ENCODE measurements at places on chromosomes 7 and 10.

GRCh38 chr10:126205486-126206205, 182.6 kb downstream of the ADAM12 start:
- DNase-seq = no peak

- DNase-seq = no peak
Measured at GRCh38 chr10:72509206-72509799, 116.6 kb downstream of the MICU1 start.

- DNase-seq = no peak
Measured at GRCh38 chr7:78363866-78364265, 565.3 kb downstream of the PHTF2 start.

- no peak for DNase-seq
Measured at GRCh38 chr7:159142199-159142598, 2.5 kb downstream of the VIPR2 start.

DNA sequence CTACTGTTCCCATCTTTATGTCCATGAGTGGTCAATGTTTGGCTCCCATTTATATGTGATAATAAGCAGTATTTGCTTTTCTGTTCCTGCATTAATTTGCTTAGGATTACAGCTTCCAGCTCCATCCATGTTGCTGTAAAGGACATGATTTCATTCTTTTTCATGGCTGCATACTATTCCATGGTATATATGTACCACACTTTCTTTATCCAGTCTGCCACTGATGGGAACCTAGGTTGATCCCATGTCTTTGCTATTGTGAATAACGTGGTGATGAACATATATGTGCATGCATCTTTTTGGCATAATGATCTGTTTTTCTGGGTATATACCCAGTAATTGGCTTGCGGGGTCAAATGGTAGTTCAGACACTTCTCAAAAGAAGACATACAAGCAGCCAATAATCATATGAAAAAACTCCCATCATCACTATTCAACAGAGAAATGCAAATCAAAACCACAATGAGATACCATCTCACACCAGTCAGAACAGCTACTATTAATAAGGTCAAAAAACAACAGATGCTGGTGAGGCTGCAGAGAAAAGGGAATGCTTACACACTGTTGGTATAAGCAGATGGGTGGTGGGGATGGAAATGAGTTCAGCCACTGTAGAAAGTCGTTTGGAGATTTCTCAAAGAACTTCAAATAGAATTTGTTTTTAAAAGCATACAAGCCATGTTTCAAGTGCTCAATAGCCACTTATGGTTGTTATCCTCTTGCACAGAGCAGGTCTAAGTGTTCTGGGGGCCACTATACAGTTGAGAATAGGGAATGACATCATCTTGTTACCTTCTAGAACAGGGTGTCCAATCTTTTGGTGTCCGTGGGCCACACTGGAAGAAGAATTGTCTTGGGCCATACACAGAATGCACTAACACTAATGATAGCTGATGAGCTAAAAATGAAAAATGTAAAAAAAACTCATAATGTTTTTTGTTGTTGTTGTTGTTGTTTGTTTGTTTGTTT, 23.2 kb upstream of the SDK1 start:
- no peak for DNase-seq

- no peak for DNase-seq
Measured at GRCh38 chr10:34528320-34528719, 286.8 kb downstream of the PARD3 start.

DNA sequence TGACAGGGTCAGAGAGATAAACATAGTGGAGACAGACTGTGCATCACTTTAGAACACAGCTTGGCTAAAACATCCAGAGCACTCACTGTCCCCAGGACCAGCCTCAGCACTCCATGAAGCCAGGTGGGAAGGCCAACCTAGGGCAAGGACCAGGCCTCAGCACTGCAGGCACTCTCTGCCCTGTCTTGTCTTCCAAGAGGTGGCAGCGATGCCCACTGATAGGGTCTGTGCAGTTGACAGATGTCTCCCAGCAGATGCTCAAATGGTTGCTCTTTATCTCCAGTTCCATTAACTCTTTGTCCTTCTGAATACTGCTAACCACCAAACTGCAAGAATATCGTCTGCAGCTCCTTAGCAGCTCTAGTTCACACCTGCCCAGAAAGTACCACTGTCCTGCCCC, 9.1 kb downstream of the DDX56 start:
- no peak for DNase-seq

DNA sequence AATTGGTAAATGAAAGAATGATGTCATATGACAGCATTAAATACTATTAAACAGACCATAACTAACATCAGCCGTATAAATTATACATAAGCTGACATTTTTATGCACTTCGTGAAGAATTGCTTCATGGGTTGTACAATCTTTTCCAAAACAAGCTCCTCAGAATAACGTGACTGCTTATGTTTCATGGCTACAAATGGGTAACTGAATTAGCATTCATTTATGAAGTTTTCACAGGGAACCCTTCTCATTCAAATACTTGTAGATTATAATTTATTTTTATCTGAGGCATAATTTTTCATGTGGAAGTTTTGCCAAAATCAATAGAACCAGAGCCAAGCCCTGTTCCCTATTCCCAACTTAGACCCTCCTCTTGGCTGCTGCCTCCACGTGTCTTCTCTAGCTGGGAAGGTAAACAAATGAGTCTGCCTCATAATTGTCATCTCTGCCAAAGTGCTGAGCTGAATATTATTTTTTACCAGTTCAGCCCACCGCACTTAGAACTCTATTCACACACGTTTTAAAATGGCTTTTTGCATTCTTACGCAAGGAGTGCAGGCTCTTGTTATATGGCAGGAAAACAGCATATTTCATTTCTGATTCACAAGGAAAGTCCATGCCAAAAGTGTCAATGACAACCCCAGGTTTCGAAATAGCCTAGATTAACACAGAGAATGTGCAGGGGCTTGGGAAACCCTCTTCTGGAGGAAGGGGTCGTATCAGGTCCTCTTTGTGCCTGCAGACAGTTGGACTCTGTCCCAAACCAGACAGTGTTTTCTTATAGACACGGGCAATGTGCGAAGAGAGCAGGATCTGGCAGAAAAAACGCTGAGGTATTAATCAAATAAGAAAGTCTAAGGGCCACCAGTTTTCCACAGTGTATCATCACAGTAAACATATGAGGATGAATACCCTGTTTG, 370.7 kb upstream of the MGMT start:
- DNase-seq = peak; percentile 90

GRCh38 chr7:94417901-94418300, 23.2 kb downstream of the COL1A2 start:
- DNase-seq = peak; percentile 71

DNA sequence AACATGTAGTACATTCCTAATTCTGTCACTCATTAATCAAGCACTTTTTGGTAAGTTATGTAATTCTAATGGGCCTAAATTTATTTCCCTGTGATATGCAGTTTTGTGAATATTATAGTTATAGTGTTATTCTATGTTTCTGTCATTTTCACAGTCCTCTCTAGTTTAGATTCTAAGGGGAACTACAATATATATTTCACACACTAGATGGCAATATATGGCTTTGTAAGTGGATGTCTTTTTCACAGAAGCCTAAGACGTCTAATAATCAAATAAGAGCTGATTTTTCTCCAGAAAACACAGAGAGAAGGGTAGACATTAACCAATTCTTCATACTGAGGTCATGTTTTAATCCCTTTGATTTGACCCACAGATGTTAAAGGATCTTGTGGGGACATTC, 18.0 kb downstream of the RNLS start:
- DNase-seq = peak; percentile 25

- DNase-seq = peak; percentile 52
Measured at GRCh38 chr10:113230011-113230610, 280.1 kb downstream of the TCF7L2 start.

DNA sequence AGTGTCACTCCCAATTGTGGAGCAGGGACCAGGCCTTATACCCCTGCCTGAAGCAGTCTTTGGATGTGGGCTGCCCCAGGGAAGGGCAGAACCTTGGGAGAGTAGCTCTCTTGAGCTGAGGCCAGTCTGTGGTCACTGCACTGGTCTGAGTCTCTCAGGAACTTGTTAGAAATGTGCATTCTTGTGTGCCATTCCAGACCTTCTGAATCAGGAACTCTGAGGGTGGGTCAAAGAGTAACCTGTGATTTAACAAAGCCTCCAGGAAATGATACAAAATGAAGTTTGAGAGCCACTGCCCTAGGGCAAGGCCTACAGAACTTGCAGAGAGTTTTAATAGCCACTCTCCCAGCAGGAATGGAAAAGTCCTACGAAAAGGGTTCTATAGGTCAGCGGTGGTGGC, 68.1 kb downstream of the LYZL1 start:
- DNase-seq = no peak

- DNase-seq = no peak
Measured at GRCh38 chr7:3461923-3462322, 160.9 kb downstream of the SDK1 start.

DNA sequence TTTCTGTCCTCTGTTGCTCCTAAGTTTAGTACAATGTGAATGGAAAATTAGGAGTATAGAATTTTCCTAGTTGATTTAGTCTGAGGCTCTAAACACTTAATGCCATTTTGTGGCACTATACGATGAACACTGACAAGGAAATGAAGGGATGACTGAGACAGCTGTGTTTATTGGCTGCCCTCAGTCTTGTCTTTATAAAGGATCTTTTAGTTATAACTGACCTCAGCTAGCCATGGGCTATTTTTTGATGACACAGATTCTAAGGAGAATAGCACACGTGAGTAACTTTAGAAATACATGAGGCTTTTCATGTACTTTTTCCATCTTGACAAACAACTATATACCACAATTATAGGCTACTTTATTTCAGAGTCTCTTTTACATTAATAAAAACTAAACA, 113.7 kb downstream of the PRKG1 start:
- DNase-seq = no peak

- DNase-seq = no peak
Measured at GRCh38 chr7:26035552-26035951, 116.4 kb upstream of the NFE2L3 start.

- no peak for DNase-seq
Measured at GRCh38 chr10:100222529-100222928, 6.9 kb downstream of the CHUK start.

DNA sequence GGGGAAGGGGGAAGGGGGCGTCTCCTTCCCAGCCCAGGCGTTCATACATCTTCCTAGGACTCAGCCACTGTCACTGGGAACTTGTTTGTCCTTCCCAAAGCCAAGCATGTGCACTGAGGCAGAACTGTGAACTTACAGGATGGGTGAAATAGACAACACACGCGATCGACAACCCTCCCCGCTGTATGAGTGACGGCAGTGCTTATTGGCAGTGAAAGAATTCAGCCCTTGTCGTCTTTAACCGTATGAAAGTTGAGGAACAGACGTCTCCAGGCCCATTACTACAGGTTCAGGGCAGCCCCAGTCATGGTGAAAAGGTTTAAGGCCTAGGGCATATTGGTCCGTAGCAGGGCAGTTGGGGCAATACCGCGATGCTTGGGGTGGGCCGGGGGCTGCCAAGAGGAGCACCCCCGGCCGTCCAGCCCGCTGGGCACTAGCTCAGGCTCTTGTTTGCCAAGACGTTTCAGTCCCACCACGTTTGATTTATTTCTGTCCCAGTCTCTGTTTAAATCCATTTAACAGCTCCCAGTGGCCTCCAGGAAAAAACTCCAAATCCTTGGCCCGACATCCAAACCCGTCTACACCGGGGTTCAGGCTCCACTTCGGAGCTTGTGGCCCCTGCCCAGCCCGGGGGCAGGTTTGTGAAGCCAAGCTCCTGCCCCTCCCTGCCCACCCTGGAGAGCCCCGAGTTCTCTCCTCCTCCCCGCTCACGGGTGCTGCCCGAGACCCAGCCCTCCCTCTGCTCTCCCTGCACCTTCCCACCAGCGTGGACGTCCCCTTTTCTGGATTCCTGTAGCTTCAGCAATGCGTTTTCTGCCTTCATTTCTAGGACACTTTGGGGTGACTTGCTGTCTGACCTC, 159.8 kb downstream of the DNAJB6 start:
- DNase-seq = no peak

- DNase-seq = no peak
Measured at GRCh38 chr10:73406846-73407245, 7.0 kb downstream of the ANXA7 start.

DNA sequence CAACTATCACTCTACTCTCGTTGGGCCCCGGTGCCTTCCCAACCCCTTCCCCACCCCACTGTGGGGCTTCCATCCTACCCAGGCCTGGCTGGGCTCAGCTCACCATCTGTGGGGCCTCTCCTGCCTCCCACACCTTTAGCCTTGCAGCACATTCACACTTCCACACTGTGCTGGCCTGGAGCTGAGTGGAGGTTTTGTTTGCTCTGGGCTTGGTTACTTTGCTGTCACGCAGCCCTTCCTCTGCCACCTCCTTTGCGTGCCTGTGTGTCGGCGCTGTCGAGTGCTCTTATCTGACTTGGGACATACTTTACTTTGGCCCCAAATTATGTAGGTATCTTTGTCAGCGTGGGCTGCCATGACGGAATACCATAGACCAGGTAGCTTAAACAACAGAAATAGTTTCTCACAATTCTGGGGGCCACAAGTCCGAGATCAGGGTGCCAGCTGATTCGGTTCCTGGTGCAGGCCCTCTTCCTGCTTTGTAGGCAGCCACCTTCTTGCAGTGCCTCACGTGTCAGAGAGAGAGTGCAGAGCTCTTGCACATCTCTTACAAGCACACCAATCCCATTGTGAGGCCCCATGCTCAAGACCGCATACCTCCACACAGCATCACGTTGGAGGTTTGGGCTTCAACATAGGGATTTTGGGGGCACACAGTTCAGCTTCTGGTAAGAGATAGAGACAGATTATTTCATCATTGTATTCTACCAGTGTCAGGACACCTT, 89.0 kb downstream of the CUL1 start:
- no peak for DNase-seq

- peak; percentile 70 for DNase-seq
Measured at GRCh38 chr7:8442814-8443304, 9.4 kb downstream of the NXPH1 start.

DNA sequence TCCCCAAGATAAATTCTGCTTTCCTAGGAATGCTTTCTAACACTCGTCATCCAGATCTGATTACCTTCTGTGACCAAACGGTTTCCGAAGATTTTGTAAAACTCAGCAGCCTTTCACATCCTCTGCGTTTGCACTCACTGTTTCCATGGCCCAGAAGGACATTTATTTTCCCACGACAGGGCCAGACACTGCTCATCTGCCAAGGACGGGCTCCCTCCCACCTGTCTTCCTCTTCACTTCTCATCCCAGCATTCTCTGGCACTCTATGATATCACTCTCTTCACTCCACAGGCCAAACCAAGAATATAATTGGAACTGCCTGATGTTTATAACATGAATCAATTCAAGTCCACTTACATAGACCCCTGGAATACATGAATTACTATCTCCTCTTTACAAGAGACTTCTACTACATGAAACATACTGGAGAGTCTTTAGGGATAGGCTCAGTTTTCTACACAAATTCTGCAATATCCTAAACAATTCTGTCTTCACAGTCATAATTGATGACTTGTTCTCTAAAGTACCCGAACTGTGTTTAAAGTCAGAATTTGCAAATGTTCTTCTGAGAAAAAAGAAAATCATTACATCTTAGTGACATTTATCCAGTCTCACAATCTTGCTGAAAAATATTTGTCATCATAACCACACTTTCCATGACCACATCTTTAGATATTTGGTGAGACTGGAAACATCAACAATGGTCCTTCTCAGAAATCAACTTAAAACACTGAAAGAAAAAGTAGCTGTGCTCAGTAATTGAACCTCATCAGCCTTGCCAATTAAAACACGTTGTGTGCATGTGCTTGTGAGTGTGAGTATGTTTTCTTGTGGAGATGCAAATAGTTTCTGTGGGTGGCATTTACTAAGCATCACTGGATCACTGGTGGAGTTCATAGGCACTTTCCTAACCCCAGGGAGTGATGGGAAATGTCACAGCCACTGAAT, 79.5 kb upstream of the PRSS58 start:
- no peak for DNase-seq
